ENCODE measurements at places on chromosomes 7 and 10. TPM values are rescaled to one million over a fixed set of nuclear protein-coding genes. Genes with fewer than 3 reads are reported as not detected.

GRCh38 chr10:116300542-116300941 is 23.7 kb upstream of the CCDC172 start:
- DNase-seq, result no peak

SLC16A12 gene
- 19.0 TPM for polyA plus RNA-seq

GRCh38 chr10:132743925-132744490 is 41.9 kb downstream of the NKX6-2 start:
- no peak for DNase-seq

DNA sequence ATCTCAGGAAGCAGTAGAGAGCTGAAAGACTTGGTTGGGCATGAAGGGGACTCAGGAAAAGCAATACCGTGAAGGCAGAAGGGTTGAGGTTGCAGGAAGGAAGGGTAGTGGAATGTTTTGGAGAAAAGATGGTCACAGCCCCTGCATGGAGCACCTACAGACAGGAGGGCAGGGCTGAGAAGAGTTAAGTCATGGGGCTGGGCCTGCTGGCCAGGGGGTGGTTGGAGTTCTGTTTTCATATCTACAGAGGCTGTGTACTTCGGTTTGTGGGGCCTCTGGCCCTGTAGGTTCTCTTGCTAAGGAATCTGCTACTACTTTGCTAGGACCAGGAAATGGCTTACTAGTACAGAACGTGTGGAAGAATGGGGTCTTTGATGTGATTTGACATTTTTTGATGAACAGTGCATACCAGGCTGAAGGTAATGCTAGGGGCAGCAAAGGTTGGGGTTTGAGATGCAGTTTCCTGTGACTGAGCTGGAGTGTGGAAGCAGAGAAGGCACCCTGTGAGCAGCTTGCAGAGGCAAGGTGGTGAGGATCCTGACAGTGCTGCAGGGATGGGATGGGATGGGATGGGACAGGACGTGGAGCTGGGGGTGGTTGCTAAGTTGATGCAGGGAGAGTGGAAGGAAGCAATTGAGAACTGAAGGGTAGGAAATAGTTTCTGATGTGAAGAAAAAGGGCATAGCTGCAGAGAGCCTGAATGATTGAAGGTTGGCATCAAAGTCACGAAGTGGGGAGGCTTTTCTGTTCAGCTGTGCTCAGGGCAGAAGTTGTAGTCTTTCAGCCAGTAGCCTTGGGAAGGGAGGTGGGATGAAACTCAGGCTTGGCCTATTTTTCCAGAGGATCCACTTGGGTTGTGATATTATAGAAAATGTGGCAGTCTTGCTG is 7.8 kb downstream of the RPS24 start:
- no peak for DNase-seq

DNA sequence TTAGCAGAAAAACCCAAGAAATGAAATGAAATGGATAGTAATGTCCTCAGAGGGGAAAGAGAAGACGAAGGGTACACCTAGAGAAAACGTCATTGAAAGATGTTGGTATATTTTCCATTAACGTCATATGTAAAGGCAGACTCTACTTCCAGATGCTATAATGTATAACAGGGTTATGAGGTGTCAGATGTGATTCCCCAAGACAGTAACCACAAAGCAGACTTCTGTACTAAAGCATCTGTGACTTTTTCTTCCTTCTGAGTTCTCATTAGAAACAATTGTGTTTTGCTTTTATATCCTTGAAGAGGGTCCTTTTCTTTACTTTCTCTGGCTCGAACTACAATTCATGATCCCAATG is 37.4 kb downstream of the LRRC72 start:
- DNase-seq, result no peak

DNA sequence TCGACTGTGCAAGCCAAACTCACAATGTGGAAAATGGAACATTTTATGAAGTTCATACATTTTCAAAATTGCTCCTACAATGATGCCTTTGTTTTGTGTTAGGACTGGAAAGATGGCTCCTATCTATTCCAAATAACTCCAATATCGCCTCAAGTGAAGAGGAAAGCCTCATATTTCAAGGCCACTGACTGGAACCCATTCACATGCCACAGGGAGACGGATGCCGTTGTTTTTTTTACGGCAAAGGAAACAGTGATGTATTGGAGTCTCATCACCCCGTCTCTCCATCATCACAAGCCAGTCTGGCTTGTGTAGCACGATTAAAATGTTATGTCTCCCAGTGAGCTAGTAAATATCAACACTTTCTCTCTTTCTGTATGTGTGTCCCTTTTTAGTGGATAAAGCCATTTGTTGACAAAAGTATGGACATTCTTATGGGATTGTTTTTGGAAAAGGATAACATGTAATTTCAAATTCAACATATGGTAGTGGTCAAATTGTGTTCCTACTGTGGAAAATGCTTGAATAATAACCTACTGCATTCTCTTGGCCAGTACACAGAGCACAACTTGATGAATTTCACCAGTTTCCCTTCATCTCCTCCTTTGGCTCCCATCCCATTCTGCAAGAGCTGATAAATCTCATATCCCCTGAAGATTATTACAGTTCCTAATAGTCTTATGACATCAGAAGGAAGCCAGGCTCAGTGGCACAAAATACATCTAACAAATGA is 109.5 kb upstream of the PITRM1 start:
- DNase-seq, result peak; percentile 29

- no peak for DNase-seq
Measured at GRCh38 chr7:4700577-4701235, 18.6 kb downstream of the FOXK1 start.

DNA sequence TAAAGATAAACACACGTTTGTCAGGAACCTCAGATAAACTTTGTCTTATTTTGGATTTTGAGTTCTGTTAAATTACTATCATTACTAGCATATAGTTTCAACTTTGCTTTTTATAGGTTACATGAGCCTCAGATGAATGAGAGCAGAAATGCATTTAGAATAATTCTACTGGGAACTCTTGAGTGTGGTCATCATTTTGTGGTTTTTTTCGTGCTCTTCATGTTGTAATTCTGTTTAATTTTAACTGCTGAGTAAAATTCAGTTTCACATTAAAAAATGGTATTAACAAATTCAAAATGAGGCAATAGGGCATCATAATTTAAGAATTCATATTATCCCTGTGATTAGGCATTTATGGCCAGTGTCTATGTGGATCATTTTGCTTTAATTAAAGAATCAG is 72.9 kb downstream of the GNAI1 start:
- DNase-seq, result no peak

AKR1C8 gene
- polyA plus RNA-seq, result not detected

TASOR2 gene
- polyA plus RNA-seq, result 3.9 TPM

LEP gene
- not detected for polyA plus RNA-seq

DNA sequence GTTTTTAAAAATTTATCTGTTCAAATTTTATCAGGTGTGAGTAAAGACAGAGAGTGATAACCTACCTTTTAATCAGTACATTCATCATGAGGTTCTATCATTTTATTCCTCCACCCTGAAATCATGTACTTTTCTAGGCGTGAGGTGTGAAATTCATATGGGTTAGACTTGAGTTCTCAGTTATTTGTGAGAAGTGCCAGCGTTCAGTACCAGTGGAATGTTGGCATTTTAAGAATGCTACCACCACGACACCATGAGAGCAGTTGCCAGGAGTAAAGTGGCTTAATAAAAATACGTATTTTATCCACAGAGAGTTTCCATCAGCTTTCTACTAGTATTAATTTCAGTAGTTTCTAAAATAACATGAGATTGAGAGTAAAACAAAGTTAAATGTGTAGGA is 104.1 kb upstream of the FERD3L start:
- no peak for DNase-seq

VAX1 gene
- polyA plus RNA-seq, result not detected

DNA sequence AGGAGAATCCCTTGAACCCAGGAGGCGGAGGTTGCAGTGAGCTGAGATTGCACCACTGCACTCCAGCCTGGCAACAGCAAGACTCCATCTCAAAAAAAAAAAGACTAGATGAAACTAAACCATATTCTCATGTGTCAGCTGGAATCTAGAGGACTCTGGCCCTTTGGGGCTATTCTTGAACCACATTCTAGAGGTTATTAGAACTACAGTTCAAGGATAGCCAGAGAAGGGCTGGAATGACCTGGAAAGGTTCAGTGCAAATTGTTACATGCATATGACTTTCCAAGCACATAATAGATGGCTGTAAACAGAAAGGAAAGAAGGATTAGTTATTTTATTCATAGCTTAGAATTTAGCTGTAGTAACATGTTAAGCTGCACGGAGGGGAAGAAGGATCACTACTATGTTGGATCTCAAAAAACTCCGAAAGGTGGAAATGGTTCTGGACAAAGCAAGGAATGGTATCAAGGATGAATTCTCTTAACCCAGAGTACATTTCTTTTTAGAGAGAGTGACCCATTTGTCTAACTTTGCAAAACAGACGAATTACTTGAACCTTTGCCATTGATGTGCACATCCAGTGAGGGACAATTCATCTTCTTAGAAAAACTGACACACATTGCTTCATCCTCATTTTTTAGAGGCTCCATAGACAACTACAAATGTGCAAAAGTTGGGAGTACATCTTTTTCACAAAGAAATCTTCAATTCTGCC is 124.0 kb upstream of the SAMD8 start:
- no peak for DNase-seq

DNA sequence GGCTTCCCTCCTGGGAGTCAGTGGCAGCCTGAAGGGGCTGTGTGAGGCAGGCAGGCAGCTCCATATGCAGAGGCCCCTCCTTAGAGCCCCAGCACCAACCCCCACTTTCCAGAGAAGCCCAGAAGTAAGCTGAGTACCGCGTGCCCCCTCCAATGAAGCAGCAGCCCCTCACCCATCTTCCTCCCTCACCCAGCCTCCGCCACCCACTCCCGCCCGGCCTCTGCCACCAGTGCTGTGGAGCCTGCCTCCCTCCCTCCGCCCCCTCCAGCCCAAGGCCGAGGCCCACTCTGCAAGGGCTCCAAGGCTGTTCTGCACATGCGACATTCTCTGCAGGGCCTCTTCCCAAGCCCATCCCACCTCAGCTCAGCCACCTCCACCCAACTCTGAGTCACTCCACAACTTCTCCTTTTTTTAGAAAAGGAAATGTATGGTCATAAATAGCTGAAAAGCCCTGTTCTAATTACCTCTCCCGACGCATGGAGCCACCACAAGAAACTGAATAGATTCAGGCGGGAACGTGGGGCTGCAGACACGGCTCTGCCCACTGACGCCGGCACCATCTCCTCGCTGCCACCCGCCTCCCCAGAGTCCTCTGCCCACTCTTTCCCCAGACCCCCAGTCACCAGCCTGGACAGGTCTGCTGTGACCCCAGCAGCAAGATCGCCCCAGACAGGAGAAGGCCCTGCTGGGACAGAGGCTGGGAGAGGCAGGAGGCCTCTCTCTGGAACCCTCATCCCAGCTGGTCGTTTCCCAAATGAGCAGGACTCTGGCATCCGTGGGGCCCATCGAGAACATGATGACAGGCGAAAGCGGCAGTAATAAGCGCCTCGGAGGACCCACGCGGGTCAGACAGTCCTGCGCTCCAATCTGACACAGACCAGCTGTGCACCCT is 213.9 kb downstream of the MAD1L1 start:
- DNase-seq, result peak; percentile 80

DNA sequence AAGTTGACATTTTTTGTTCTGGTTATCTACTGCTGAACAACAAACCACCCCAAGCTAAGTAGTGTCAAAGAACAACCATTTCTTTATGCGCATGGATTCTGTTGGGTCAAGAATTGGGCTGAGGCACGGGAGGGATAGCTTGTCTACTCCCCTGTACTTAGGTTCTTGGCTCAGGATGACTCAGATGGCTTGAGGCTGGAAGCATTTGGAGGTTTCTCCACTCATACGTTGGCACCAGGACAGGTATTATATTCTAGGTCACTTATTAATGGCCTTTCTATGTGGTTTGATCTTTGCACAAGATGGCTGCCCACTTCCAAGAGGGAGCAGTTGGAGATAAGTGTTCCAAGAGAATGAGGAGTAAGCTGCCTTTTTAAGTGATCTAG is 11.8 kb upstream of the TFAM start:
- no peak for DNase-seq

DNA sequence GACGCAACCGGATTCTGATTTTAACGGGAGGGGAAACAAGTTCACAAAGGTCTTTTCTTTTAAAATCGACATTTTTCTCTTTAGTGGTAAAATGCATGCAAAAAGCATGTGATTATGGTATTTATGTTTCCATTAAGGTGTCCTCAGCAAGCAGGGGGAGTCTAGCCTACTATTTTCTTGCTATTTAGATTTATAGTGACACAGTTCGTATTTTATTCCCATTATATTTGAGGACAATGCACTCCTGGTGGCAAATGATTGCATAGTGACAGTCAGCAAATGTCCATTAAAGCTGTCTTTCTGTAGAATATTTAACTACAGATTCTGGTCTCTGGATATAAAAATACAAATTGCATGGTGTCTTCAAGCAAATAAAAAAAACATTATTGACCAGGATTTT is 554.2 kb downstream of the PARD3 start:
- DNase-seq, result no peak

DNA sequence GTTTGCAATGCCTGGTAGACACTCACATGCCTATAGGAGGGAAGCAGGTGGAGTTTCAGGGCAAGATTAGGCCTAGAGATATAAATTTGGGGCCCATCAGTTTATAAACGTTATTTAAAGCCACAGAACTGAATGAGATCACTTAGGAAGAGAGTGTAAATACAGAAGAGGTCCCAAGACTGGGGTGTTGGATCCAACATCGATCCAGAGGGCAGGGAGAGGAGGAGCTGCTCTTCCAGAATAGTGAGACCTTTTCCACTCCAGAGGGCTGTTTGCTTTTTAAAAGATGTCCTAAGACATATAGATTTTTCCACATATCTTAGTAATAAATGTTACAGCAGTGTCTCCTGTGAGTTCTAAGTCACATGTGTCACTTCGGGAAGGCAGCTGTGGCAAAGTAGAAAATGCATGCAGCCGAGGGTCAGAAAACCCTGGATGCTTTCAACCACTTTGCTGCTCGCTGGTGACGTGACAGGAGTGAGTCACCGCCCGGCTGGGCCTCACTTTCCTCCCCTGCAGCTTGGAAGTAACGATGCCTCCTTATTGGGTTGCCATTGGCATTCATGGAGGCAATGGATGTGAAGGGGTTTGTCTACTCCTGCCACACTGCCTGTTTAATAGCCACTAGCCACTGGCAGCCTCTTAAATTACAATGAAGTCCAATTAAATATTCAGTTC is 95.4 kb downstream of the TRIL start:
- no peak for DNase-seq

C10orf105 gene
- not detected for polyA plus RNA-seq

TEX47 gene
- polyA plus RNA-seq, result not detected

GRCh38 chr10:22681301-22681700 is 33.1 kb downstream of the PIP4K2A start:
- DNase-seq, result no peak

DNA sequence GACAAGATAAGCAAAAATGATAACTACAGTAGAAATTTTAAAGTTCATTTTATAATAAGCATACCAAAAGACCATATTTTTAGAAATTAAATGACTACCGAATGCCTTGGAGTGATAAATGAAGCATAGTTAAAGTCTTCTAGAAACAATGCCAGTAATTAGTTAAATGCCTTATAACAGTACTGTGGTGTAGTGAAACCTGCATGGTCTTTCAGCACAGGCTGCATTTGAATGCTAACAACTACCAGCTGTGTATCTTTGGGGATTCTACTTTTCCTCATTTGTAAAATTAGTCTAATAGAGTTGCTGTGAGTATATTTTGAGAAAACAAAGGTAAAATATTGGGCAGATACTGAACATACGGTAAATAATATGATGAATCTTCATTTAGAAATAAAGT is 25.1 kb downstream of the TSPAN12 start:
- no peak for DNase-seq

Measured in kidney (tissue), 22 donors.